ENCODE measurements at places on chromosomes 11 and 22.

DNA sequence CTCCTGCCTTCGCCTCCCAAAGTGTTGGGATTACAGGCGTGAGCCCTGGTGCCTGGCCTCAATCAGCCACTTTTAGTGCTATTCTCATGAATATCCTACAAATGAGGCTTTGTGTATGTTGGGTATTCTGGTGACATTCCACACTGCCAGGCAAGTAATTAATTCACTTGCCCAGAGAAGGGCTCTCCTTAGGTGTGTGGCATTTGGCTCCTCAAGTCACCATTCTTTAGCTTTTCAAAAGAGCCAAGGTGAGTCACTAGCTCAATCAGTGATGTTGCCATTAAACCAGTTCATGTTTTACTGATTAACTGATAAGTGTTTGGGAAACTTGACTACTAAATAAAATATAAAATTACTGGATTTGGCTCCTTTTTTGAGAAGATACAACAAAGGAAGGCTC, 52.2 kb downstream of the SLC25A17 start:
- DNase-seq, result no peak

- peak; percentile 68 for DNase-seq
These were observed 10.2 kb downstream of the SCGB1A1 start for GRCh38 chr11:62428871-62429560.

DNA sequence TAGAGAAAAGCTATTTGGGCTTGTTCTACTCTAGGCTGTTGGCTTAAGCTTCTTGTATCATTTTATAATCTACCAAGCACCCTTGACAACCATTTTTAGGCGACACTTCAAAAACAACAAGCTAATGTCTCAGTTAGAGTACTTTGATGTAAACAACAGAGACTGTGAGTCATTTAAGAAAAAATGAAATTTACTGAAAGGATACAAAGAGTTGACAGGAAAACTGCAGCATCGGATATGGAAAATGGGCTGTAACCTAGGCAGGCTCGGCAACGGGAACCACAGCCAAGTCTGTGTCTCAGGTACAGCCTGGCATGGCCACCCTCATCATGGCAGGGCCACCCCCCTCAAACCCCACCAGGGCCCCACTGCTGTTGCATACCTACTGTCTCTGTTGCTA, 4.4 kb upstream of the RNF169 start:
- no peak for DNase-seq

DNA sequence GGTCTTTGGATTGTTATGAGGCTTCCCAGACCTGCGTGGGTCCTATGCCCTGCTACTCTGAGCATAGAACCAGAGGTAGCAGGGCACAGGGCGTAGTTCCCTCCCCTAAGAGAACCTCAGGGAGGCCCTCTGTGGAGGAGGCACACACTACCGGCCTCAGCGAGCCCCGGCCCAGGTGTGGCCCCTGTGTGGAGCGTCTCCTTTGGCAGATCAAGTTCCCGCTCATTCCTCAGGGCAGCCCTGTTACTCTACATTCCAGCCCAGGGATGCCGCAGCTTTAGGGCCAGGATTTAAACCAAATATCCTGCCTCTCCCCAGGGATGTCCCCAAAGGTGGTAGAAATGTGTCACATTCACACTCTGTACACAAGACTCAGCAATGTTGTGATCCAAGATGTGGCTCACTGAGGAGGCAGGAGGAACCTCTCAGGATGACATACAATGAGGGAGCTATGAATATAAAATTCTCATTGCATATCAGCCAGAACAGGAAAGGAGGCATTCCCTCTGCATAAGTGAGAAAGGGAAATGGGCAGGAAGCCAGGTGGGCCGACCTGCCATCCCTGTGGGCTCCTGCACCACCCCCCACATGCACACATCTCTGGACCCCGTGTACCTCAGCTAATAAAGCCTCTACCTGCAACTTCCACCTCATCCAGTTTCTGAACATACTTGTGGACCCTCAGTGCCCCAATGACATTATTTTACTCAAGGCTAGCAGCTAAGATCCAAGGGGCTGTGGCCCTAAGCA, 131.9 kb upstream of the TEAD1 start:
- DNase-seq, result no peak

DNA sequence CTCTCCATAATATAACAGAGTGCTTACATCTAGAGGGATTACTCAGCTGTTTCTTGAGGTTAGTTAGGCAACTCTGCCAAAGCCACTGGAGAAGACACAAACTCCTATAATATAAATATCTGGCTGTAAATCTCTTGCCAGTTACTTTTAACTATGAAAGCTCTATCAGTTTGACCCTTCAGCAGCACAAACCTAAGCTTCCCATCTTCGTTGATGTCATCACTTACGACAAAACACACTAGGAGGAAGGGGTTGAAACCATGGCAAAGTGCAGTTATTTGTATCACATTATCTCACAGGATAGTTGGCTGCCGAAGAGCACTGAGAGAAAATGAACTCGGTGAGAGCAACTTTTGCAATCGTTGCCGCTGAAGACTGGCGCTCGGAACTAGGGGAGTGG, 922.1 kb downstream of the OPCML start:
- DNase-seq, result no peak

GRCh38 chr11:59281177-59281576, 68.5 kb upstream of the MPEG1 start:
- no peak for DNase-seq

- no peak for DNase-seq
These were observed 148.4 kb downstream of the ME3 start for GRCh38 chr11:86523738-86524619.

- DNase-seq, result no peak
These were observed 20.9 kb upstream of the CTR9 start for GRCh38 chr11:10730151-10730550.

GRCh38 chr11:96062134-96062533, 138.2 kb upstream of the MTMR2 start:
- no peak for DNase-seq

DNA sequence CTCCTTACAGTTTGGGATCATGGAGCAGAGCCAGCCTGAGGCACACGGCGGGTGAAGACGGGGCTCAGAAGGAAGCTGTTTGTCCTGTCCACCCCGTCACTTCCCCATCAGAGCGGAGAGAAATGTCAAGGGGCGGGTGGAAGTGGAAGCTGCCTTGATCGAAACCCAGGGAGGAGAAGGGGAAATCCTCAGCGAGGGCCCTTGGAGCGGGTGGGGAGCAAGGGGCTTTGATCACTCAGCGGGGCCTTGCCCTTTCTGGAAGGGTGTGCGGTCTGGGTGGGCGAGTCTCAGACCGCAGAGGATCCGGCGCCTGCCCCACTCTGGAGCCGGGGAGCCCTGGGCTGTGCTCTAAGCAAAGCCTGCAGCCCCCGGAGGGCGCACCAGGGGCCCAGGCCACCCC, 320.4 kb downstream of the NTM start:
- DNase-seq, result no peak

DNA sequence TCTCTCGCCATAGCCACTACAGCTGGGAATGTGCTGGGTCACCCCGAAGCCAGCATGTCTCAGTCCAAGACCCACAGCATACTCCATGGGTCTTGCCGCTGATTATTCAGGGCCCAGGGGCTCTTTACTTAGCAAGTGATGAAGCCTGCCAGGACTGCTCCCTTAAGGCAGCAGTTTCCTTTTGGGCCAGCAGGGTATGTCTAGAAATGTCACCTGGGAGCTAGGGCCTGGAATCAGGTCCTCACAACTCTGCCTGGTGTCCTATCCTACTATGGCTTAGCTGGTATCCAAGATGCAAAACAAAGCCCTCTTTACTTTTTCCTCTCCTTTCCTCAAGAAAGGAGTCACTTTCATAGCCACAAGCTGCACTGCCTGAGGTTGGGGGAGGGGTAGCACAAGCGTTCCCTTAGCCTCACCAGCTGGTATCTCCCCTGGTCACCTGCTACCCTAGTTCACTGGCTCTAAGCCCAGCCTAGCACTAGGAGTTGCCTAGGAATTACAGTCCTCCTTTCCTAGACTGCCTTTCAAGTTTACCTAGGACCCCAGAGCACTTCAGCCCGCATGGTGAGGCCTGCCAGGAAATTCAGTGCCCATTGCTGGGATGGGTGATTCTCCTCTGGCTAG, 22.6 kb upstream of the NCR3LG1 start:
- peak; percentile 83 for DNase-seq

DNA sequence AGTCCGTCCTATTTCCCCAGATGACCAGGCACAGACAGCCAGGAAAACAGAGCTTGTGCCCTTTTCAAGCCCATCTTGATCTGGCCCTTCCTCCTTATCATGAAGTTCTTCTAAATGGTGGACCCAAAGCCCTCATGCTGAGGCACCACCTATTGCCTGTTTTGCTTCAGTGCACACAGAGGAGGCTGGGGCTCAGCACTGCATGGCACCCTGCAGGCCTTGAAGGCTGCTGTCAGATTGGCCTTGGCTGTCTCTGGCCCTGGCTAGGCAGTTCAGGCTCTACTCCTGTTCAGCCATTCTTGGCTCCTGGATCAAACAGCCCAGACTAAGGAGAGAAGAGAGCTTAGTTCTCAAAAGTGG, 49.2 kb downstream of the OTOG start:
- DNase-seq, result no peak

DNA sequence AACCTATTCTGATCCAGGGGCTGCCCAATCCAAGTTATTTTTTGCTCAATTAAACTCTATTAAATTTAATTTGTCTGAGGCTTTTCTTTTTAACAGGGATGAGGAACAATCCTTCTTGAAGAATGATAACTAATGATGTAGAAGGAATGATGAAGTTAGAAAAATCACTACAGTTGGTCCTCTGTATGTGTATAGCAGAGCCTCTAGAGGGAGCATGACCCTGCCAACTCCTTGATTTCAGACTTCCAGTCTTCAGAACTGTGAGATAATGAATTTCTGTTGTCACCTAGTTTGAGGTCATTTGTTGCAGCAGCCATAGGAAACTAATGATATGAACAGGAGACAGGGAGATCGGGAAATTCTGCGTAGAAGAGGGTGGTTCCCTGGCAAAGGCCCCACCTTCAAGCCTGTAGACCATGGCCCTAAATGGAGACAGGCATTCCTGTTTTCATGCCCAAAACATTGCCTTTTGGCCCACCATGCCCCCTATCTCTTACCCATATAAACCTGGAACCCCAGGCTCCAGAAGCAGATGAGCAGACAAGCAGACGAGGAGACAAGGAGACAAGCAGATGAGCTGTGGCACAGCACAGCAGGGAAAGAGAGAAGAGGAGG, 7.7 kb upstream of the QSER1 start:
- DNase-seq, result peak; percentile 20

- no peak for DNase-seq
These were observed 46.7 kb downstream of the C22orf42 start for GRCh38 chr22:32112380-32112779.

DNA sequence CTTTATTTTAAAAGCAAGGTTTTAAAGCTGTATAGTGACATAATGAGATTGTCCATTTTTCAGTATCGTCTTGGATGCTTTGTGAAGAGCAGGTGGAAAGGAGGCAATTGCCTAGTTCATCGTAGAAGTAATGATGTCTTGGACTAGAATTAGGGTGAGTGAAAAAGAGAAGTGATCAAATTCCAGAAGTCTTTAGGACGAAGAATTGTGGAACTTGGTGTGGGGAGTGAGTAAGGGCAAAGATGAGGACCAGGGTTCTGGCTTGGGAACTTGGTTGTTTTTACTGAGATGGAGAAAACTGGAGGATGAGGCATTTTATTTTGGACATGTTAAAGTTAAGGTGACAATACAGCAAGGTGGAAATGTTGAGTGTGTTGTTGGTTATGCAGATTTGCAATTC, 1.2 kb downstream of the ILK start:
- no peak for DNase-seq

GRCh38 chr11:21411104-21411503, 741.7 kb downstream of the NELL1 start:
- no peak for DNase-seq

GRCh38 chr11:6413791-6414201, 5.1 kb downstream of the APBB1 start:
- peak; percentile 65 for DNase-seq

Data from G401 (cell line).